Progenitor cell of endocrine pancreas (in vitro differentiated cells): ENCODE measurements at places on chromosomes 11 and 22. TPM values are rescaled to one million over a fixed set of nuclear protein-coding genes. Genes with fewer than 3 reads are reported as not detected.

Gene SLC37A2
- 0.51 and 0.62 TPM in 2 replicates for total RNA-seq

Gene CSF2RB
- total RNA-seq: not detected in 2 replicates

Gene PRSS23
- 31.6 and 34.5 TPM in 2 replicates for total RNA-seq

Gene OR52I1
- not detected in 2 replicates for total RNA-seq

DNA sequence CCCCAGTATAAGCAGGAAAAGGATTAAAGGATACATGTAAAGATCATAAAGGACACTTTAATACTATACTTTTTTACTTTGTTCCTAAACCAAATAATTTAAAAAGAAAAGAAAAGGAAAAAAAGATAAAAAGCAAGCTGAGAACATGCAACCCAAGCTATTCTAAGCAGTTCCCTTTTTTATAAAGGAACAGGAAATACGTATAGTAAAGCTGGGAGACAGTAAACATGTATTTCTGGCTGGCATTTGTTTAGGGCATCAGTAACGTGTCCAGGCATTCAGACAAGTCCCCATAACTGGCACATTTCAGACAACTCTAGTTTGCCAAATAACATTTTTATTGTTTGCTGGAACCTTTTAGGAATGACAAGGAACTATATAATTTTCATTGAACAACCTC is 24.9 kb downstream of the BCO2 start:
- DNase-seq: no peak
- H3K36me3 ChIP-seq: no peaks in the 10 kb centered on the region
- peaks cover 8% of the 10 kb centered on the region for H3K27me3 ChIP-seq
- H3K4me3 ChIP-seq: no peak overlapping the region
- peaks cover 14% of the 10 kb centered on the region for H3K4me1 ChIP-seq
- no peak overlapping the region for H3K27ac ChIP-seq

GRCh38 chr11:57255618-57256017 is 18.6 kb upstream of the APLNR start:
- H3K36me3 ChIP-seq: no peaks in the 10 kb centered on the region
- H3K27me3 ChIP-seq: peaks cover 14% of the 10 kb centered on the region
- H3K4me3 ChIP-seq: no peak overlapping the region

GRCh38 chr11:81174646-81175330 is 1558.9 kb downstream of the FAM181B start:
- no peaks in the 10 kb centered on the region for H3K36me3 ChIP-seq
- no peak for DNase-seq
- H3K27ac ChIP-seq: no peak overlapping the region
- no peak overlapping the region for H3K4me3 ChIP-seq

DNA sequence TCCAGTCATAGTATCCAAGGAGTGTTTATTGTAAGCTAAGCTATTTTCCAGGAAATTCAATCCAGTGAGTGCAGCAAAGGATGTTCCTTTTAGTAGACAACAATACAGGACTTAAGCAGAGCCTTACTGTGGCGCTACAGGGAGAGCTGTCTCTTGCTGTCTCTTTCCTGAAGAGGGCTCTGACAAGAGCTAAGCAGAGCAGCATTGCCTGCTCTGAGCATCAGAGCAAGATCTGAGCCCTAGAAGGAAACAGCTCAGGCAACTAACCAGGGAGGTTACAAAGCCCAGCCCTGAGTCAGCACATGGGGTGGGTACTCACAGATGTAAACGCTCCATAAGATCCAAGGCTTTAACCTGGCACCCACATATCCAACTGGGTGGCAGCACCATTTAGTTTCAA is 8.0 kb downstream of the LAYN start:
- no peak overlapping the region for H3K27ac ChIP-seq
- H3K4me1 ChIP-seq: no peaks in the 10 kb centered on the region
- no peak for DNase-seq
- peaks cover 17% of the 10 kb centered on the region for H3K27me3 ChIP-seq
- no peaks in the 10 kb centered on the region for H3K36me3 ChIP-seq

GRCh38 chr11:123438131-123438627 is 8.1 kb downstream of the GRAMD1B start:
- H3K4me3 ChIP-seq: no peak overlapping the region
- no peak overlapping the region for H3K27ac ChIP-seq
- no peaks in the 10 kb centered on the region for H3K4me1 ChIP-seq
- H3K36me3 ChIP-seq: no peaks in the 10 kb centered on the region
- no peak for DNase-seq

GRCh38 chr11:118448294-118448693 is 12.0 kb downstream of the KMT2A start:
- DNase-seq: no peak
- no peak overlapping the region for H3K27ac ChIP-seq
- H3K4me1 ChIP-seq: peaks cover 14% of the 10 kb centered on the region
- H3K36me3 ChIP-seq: peaks cover 12% of the 10 kb centered on the region
- no peak overlapping the region for H3K4me3 ChIP-seq

DNA sequence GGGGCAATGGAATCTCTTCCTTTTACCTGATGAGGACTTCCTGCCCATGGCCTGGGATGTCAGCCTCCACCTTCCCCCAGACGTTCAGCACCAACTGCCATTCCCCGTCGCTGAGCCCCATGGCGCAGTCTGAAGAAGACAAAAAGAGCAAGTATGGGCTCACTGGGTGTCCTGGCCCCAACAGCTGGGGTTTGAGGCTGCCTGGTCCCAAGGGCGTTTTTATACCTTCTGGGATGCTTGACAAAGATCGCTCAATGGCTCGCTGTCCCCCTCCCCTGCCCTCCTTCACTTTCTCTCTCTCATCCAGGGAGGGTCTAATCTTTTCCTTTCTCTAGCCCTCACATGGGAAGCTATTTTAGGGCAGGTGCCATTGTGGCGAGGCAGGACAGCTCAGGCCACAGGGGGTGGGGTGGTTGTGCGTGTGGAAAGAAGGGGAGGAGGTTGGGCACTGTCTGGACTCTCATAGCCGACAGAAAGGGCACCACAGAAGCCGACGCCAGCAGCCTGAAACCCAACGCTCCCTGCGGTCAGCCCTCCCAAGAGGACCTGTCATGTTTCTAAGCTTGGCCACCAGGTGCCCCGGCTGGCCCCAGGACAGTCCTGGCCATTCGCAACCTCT is at the start of gene MB:
MB (minus strand) TSS at position 193 of the 619 bp plus-strand sequence; CDS start at position 121, 72 bp downstream.
- H3K4me1 ChIP-seq: no peaks in the 10 kb centered on the region
- no peak within 1 kb of the TSS for H3K27ac ChIP-seq
- H3K36me3 ChIP-seq: no peaks in the 10 kb centered on the region
- H3K27me3 ChIP-seq: peaks cover 9% of the 10 kb centered on the region
- no peak for DNase-seq
- no peak within 1 kb of the TSS for H3K4me3 ChIP-seq

GRCh38 chr11:117826832-117827231 is 2.3 kb upstream of the FXYD2 start:
- H3K27me3 ChIP-seq: peaks cover 5% of the 10 kb centered on the region
- H3K27ac ChIP-seq: peak overlapping the region; percentile 31
- DNase-seq: no peak
- no peak overlapping the region for H3K4me3 ChIP-seq
- no peaks in the 10 kb centered on the region for H3K36me3 ChIP-seq

GRCh38 chr11:209275-210121 is 2.0 kb downstream of the RIC8A start:
- H3K27me3 ChIP-seq: no peaks in the 10 kb centered on the region
- H3K36me3 ChIP-seq: peaks cover 6% of the 10 kb centered on the region
- H3K4me1 ChIP-seq: peaks cover 12% of the 10 kb centered on the region
- H3K27ac ChIP-seq: peak overlapping the region; percentile 90
- DNase-seq: no peak
- H3K4me3 ChIP-seq: peak overlapping the region; percentile 93

GRCh38 chr11:66077927-66078326 is 7.9 kb downstream of the PACS1 start:
- peaks cover 12% of the 10 kb centered on the region for H3K4me1 ChIP-seq
- H3K27ac ChIP-seq: no peak overlapping the region
- no peak overlapping the region for H3K4me3 ChIP-seq
- H3K36me3 ChIP-seq: peaks cover 10% of the 10 kb centered on the region

DNA sequence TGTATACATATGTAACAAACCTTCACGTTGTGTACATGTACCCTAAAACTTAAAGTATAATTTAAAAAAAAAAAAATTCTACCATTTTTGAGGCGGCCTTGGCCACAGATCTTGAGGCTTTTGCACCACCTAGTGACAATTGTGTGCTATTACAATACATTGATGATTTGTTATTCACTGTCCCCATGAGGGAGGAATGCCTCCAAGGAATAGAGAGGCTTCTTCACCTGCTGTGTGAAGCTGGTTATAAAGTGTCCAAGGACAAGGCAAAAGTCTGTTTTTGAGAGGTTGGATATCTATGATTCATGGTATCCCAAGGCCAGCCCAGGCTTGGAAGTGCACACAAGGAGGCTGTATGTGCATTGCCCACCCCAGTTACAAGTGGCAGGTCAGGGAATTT is 30.7 kb downstream of the SLC22A25 start:
- no peak overlapping the region for H3K4me3 ChIP-seq
- H3K36me3 ChIP-seq: peaks cover 8% of the 10 kb centered on the region
- peak overlapping the region; percentile 77 for H3K27ac ChIP-seq
- H3K4me1 ChIP-seq: peaks cover 31% of the 10 kb centered on the region
- no peak for DNase-seq

GRCh38 chr11:48307760-48308386 is 1.9 kb downstream of the OR4S1 start:
- no peak overlapping the region for H3K4me3 ChIP-seq
- H3K4me1 ChIP-seq: no peaks in the 10 kb centered on the region
- peak; percentile 16 for DNase-seq
- H3K27me3 ChIP-seq: no peaks in the 10 kb centered on the region
- no peak overlapping the region for H3K27ac ChIP-seq
